ENCODE measurements at places on chromosomes 7 and 10.

GRCh38 chr10:75883081-75884072 is 452.0 kb downstream of the LRMDA start:
- H3K4me3 ChIP-seq: no peak overlapping the region
- H3K27ac ChIP-seq: no peak overlapping the region
- peaks cover 2% of the 10 kb centered on the region for H3K27me3 ChIP-seq
- H3K36me3 ChIP-seq: no peaks in the 10 kb centered on the region
- DNase-seq: no peak
- no peaks in the 10 kb centered on the region for H3K4me1 ChIP-seq

DNA sequence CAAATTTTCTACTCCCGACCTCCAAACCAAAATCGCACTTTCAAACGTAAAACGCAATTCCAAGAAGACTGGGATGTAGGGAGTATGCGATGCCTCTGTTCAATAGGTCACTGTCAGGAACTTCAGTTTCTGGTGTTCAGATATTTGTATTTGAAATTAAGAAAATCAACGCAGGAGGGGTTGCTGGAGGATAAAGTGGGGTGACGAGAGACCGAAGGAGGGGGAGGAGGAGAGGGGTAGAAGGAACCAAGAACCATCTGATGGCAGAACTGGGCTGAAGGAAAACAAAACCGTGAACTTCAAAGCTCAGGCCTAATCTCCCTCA is 293.8 kb upstream of the NFE2L3 start:
- peaks cover 39% of the 10 kb centered on the region for H3K27me3 ChIP-seq
- DNase-seq: no peak
- H3K4me1 ChIP-seq: peaks cover 56% of the 10 kb centered on the region

DNA sequence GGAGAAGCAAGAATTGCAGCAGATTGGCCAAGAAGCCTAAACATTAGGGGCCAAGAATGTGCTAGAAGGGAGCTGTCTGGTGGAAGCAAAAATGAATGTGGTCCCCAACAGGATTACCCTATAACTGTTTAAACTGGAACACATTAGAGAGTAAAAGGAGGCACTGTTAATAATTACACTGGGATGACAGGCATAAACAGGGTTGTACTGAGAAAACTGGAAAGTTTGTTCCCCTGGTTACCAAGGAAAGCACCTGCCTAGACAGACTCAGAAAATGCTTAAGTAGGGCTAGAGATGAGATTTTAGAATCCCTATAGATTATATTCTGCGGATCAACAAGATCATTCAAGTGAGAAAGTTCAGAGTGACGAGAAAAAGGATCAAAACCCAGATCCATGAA is 100.8 kb downstream of the CTTNBP2 start:
- DNase-seq: no peak
- no peak overlapping the region for H3K4me3 ChIP-seq
- H3K27ac ChIP-seq: no peak overlapping the region
- no peaks in the 10 kb centered on the region for H3K27me3 ChIP-seq
- H3K4me1 ChIP-seq: no peaks in the 10 kb centered on the region

DNA sequence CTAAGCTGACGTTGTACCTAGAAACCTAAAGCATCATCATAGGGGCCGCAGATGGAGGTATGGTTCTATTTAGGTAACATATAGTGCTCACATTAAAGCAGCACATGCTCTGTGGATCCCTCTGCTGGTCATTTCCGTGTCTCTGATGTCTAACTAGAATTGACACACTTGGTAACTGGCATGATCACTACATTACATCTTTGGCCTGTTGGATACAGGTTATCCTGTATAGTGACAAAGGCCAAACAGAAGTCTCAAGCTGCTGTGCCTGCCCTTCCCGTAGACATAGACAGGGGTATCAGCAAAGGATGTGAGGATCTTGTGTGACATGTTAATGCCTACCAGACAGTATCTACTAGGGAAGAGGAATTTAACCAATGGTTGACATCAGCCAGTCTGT is 51.2 kb downstream of the KIF5B start:
- H3K4me3 ChIP-seq: no peak overlapping the region
- peaks cover 19% of the 10 kb centered on the region for H3K4me1 ChIP-seq
- H3K27me3 ChIP-seq: no peaks in the 10 kb centered on the region
- peak; percentile 66 for DNase-seq
- peaks cover 22% of the 10 kb centered on the region for H3K36me3 ChIP-seq
- H3K27ac ChIP-seq: no peak overlapping the region

- peaks cover 5% of the 10 kb centered on the region for H3K4me1 ChIP-seq
- H3K27ac ChIP-seq: no peak overlapping the region
- H3K4me3 ChIP-seq: no peak overlapping the region
- peaks cover 22% of the 10 kb centered on the region for H3K27me3 ChIP-seq
- no peaks in the 10 kb centered on the region for H3K36me3 ChIP-seq
- no peak for DNase-seq
These were observed 43.3 kb upstream of the ECHDC3 start for GRCh38 chr10:11698691-11699549.

GRCh38 chr7:46625032-46625431 is 704.0 kb upstream of the IGFBP3 start:
- no peak for DNase-seq
- no peak overlapping the region for H3K4me3 ChIP-seq
- no peak overlapping the region for H3K27ac ChIP-seq
- H3K4me1 ChIP-seq: no peaks in the 10 kb centered on the region
- no peaks in the 10 kb centered on the region for H3K36me3 ChIP-seq

DNA sequence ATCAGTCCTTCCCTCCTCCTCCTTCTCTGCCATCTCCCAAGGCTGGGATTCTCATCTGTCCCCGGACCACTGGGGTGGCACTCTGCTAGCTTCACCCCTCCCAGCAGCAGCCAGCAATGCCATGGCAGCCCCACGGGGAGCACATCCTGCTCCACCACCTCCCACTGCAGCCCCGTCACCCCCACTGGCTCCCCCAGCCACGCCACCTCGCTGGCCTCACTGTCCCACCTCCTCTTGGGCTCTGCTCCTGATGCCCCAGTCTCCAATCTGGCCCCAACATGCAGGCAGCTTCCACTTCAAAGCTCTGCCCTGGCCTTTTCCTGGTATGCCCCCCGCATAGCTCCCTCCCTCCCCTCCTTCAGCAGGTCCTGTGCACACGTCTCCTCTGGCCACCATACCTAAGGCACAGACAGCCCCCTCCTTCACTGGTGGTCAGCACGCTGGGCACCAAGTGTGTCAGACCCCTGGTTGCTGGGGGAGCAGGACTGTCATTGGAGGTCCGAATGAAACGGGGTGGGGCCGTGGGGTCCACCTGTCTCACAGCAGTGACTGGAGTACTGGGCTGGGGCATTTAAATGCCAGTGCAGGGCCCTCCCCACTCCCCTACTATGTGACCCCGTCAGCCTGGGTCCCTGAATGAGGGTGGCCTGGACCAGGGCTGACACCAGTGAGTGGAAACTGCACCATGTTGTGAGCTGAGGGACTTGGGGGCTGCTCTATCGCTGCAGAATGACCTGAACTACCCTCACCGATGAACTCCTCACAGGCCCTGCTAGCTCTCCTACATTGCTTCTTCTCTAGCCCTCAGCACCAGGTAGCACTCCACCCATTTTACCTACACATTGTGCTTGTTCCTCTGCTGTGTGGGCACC is 38.7 kb downstream of the RASGEF1A start:
- H3K36me3 ChIP-seq: peaks cover 1% of the 10 kb centered on the region
- peaks cover 16% of the 10 kb centered on the region for H3K27me3 ChIP-seq
- H3K27ac ChIP-seq: peak overlapping the region; percentile 75
- H3K4me1 ChIP-seq: peaks cover 59% of the 10 kb centered on the region
- H3K4me3 ChIP-seq: peak overlapping the region; percentile 72
- peak; percentile 36 for DNase-seq

DNA sequence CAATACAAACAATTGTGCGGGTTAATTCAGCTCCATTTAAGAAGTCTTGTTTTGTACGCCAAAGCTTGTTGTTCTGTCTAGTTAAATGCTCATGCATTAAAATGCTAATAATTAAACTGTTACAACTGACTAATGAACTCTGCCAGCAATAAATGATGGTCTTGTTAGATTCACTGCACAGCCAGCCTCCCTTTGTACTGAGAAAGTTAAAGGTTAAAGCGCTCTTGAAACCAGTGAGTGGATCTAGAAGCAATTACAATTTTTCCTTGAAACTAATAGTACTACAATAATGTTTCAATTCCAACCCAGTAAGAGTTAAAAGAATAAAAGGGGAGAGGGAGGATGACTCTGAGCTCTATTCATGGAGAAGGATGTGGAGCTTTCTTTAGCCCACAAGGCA is 233.0 kb downstream of the EMX2 start:
- no peak overlapping the region for H3K27ac ChIP-seq
- no peak overlapping the region for H3K4me3 ChIP-seq
- DNase-seq: no peak
- H3K36me3 ChIP-seq: no peaks in the 10 kb centered on the region
- H3K27me3 ChIP-seq: no peaks in the 10 kb centered on the region

GRCh38 chr10:103986360-103986759 is 19.4 kb downstream of the SLK start:
- H3K4me1 ChIP-seq: peaks cover 69% of the 10 kb centered on the region
- peak; percentile 57 for DNase-seq
- H3K27me3 ChIP-seq: no peaks in the 10 kb centered on the region
- no peak overlapping the region for H3K4me3 ChIP-seq
- peaks cover 13% of the 10 kb centered on the region for H3K36me3 ChIP-seq
- peak overlapping the region; percentile 20 for H3K27ac ChIP-seq

DNA sequence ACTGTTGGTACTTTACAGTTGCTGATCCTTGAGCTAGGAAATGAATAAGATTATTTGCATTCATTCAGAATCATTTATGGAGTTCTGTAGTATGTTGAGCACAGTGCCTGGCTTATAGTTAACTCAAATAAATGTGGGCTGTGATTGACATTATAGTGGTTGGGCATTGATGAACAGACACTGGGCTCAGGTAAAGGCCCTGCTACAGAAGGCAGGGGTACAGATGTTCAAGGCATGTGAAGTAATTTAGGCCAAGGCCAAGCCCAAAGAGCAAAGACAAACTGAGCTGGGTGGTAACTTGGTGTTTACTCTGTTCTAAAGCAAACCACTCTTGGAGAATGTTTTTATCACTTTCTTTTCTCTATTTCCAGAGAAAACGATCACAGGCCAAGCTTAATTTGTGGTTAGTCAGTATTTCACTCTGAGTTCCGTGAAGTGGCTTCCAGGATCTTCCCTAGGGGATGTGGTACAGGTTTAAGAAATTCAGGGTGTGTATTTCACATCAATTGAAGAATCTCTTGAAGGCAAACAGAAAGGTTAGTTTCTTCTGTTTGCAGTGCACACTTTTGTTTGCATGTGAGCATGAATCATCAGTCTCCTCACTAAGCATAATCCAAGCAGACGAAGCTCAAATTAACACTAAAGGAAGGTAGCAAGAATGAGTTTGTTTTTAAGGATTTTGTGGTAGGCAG is 113.9 kb upstream of the PRR15 start:
- H3K27me3 ChIP-seq: no peaks in the 10 kb centered on the region
- H3K4me3 ChIP-seq: no peak overlapping the region
- no peak overlapping the region for H3K27ac ChIP-seq
- H3K36me3 ChIP-seq: no peaks in the 10 kb centered on the region
- DNase-seq: no peak

DNA sequence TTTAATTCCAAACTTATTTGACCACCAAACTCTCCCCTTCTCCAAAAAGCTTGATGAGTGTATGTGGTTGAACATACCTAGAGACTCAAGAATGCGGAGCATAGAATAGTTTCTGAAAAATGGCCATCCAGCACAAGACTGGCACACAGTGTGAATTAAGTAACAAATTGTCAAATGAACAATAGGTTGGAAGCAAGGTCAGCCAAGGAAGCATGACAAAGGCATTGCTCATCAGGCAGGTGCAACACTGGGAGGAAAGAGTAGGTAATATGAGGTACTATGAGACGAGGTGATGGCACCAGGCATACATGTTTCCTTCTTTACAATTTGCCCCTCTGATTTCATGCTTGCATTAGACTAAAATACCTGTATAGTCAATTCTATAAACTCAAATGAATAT is 73.7 kb downstream of the DKK1 start:
- no peak for DNase-seq
- H3K27ac ChIP-seq: no peak overlapping the region
- H3K4me3 ChIP-seq: no peak overlapping the region
- no peaks in the 10 kb centered on the region for H3K4me1 ChIP-seq

Data from activated CD8-positive, alpha-beta memory T cell treated with anti-CD3 and anti-CD28 coated beads, Interleukin-2, amount 10 ng/mL, durations not matched to agents 7 days and 5 days (primary cell).